A375 (cell line): ENCODE measurements at places on chromosomes 1 and 21. TPM values are rescaled to one million over a fixed set of nuclear protein-coding genes. Genes with fewer than 3 reads are reported as not detected.

EXOSC10 gene
- 76.6 and 93.9 TPM in 2 replicates for total RNA-seq

KIAA0040 gene
- 26.5 and 28.4 TPM in 2 replicates for total RNA-seq

PROK1 gene
- not detected in 2 replicates for total RNA-seq

B3GALT5 gene
- 0.79 and 0.90 TPM in 2 replicates for total RNA-seq
